ENCODE measurements at places on chromosomes 7 and 10. TPM values are rescaled to one million over a fixed set of nuclear protein-coding genes. Genes with fewer than 3 reads are reported as not detected.

The HOXA13 gene
- not detected for total RNA-seq

The DPYSL4 gene
- total RNA-seq: 17.9 TPM

The CALN1 gene
- total RNA-seq: not detected

- DNase-seq: no peak
- H3K27ac ChIP-seq: no peak overlapping the region
- peaks cover 52% of the 10 kb centered on the region for H3K36me3 ChIP-seq
- no peaks in the 10 kb centered on the region for H3K27me3 ChIP-seq
Measured at GRCh38 chr10:109886037-109886780, 37.1 kb downstream of the XPNPEP1 start.

DNA sequence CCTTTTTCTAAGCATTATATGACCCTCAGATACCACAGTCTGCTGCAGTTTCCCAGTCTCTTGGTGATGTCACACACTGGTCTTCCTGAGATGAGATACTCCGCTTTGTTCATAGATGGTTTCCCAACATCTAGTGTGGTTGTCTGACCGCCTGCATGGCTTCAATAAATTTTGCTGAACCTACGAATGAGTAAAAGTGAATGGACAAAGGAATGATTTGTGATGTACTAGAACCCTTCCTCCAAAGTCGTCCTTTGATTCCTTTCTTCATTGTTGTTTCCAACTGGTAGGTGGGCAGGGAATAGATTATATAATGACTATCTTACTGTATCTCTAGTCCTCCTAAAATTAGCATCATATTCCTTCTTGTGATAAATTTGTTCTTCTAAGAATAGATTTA lies 82.5 kb downstream of the SLC35B4 start:
- peaks cover 6% of the 10 kb centered on the region for H3K27me3 ChIP-seq
- no peak overlapping the region for H3K4me3 ChIP-seq
- H3K27ac ChIP-seq: no peak overlapping the region

DNA sequence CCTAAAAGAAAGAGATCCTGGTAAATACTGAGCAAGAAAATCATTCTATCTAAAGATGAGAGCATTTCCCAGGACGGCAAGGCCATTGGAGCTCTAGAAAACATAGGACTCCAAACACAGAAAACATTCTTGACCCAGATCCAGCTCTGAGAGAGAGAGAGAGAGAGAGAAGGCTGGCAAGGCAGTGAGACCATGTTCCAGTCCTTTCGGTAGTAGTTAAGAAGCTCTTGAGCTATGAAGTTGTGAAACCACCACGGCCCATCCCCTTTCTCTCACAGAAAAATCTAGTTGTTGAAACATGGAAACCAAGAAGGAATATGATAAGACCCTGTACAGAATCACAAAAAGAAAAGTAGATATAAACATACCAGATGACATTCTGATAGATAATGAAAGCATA lies 212.4 kb upstream of the NPSR1 start:
- no peaks in the 10 kb centered on the region for H3K36me3 ChIP-seq
- no peak for DNase-seq
- no peaks in the 10 kb centered on the region for H3K27me3 ChIP-seq
- no peak overlapping the region for H3K4me3 ChIP-seq
- no peaks in the 10 kb centered on the region for H3K4me1 ChIP-seq

GRCh38 chr10:66102756-66103155 lies 823.1 kb upstream of the LRRTM3 start:
- H3K27ac ChIP-seq: no peak overlapping the region
- H3K4me1 ChIP-seq: no peaks in the 10 kb centered on the region
- no peaks in the 10 kb centered on the region for H3K36me3 ChIP-seq
- H3K4me3 ChIP-seq: no peak overlapping the region
- no peaks in the 10 kb centered on the region for H3K27me3 ChIP-seq

DNA sequence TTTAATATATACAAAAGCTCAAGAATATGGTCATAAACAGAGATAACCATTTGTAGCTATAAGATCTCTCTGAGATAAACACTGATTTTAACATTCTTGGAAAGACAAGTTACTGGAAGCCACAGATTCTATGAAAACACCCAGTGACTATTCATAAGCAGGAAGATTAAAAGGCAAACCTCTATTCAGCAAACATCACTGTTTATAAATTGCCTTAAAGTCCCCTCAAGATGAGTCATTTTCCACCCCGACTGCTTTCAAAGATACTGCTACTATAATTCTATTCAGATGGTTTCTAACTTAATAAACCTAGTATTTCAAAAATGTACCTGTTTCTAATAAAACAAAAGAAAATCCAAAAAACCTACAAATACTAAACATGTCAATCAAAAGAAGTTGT lies 21.0 kb downstream of the TM9SF3 start:
- no peak overlapping the region for H3K4me3 ChIP-seq
- no peak for DNase-seq
- no peaks in the 10 kb centered on the region for H3K27me3 ChIP-seq
- H3K4me1 ChIP-seq: peaks cover 31% of the 10 kb centered on the region
- no peak overlapping the region for H3K27ac ChIP-seq

DNA sequence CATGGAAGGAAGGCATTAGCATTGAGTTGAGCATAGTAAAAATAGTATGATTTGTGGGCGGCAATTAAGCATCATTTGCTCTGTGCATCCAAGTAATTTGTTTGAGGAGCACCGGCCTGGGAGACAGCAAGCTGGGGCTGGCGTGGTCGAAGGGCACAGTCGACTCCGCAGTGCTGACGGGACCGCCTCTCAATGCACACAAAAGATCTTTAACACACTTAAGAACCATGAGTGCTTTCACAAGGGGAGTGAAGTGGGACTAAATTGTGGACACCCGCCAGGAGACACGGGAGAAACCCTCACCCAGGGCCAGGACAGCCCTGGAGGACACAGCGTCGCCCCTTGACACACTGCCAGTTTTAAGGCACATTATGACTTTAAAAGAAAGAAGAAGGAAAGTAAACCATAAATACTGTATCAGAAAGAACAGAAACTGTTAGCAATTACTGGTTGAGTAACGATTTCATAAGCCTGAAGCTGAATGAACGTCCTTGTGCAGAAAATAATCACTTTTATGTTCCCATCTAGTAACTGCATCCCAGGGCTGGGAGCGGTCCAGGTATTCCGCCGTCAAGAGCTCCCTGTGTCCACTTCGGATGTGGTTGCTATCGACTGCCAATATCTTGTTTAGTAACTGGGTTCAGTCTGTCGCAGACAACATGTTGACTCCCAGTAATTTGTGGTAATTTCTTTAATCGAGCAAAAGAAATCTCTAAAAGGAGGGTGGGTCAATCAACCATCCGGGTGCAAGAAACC lies 102.1 kb downstream of the EBF3 start:
- no peaks in the 10 kb centered on the region for H3K27me3 ChIP-seq
- H3K27ac ChIP-seq: no peak overlapping the region
- H3K4me1 ChIP-seq: no peaks in the 10 kb centered on the region
- no peak overlapping the region for H3K4me3 ChIP-seq
- no peak for DNase-seq

DNA sequence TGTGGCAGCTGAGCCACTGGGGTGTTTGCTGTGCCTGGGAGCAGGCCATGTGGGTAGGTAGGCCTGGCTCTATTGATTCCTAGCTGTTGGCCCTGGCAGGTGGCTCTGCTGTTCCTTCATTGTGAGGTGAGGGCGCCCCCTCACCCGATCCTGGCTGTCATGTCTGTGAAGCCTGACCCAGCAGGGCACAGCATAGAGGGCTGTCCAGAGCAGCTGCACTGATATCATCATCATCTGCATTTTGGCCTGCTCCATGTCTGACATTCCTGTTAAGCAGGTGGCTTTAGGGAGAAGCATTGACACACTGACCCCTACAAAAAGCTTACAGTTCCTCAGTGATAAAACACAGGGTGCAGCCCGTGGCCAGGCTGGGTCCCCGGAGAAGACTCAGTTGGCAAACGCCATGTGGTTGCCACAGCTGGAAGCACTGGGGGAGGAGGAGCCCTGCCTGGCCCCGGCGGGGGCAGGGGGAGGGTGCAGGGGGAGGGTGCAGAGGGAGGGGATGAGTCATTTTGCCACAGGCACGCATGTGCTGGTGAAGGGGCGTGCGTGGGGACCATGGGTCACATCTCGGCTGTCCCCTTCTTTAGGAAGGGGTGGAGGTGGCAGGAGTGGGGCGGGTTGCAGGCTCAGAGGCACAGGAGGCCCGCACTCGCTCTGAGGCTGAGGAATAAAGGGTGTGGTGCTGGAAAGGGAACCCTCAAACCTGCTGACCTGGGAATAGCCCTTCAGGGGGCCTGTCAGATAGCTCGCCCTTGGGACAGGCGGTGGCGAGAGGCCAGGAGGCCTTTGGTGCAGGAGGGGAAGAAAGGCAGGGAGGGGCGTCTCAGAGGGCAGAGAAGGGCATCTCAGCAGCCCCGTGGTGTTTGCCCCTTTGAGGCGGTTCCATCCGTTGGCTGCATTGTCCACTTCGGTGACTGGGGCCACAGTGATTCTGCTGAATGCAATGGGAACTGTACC lies 31.6 kb downstream of the IKZF1 start:
- H3K27ac ChIP-seq: no peak overlapping the region
- no peak overlapping the region for H3K4me3 ChIP-seq
- H3K27me3 ChIP-seq: no peaks in the 10 kb centered on the region
- H3K4me1 ChIP-seq: peaks cover 62% of the 10 kb centered on the region
- H3K36me3 ChIP-seq: peaks cover 54% of the 10 kb centered on the region

DNA sequence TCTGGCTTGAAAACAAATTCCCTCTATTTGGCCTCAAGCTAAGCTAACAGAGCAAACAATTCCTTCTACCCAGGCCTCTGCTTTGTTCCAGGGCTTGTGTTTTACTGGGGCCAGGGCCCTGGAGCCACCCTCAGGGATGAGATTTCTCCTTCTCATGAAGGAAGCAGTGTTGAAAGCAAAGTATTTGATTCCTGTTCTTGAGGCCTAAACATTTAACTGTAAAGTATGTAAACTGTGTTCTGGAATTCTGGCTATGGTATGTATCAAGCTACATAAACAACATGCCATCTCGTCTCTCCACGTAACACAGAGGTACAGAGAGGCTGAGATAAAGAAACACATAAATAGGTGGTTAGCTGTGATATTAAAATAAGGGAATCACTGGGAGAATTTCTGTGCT lies 81.8 kb downstream of the HERPUD2 start:
- no peak for DNase-seq
- H3K36me3 ChIP-seq: no peaks in the 10 kb centered on the region
- H3K4me1 ChIP-seq: no peaks in the 10 kb centered on the region
- no peaks in the 10 kb centered on the region for H3K27me3 ChIP-seq
- no peak overlapping the region for H3K27ac ChIP-seq
- H3K4me3 ChIP-seq: no peak overlapping the region

DNA sequence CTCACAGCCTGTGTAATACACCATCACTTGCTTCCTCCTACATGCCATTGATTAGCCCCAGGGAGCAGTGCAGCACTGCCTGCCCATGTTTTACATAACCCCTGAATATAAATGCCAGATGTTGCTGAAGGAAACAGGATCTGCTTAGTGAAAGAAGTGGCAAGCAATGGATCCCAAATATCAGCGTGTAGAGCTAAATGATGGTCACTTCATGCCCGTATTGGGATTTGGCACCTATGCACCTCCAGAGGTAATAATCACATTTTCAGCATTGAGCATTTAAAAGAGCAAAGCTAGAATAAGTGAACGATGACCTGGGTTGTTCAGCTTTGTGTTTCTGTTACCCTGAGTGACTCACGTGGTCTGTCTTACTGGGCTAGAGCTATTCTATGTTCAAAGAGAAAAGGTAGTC lies at the start of gene AKR1C4:
Gene AKR1C4, plus strand, starts transcription at position 136 of the 412 bp plus-strand sequence. Its CDS starts 31 bp downstream, at position 167.
- no peaks in the 10 kb centered on the region for H3K27me3 ChIP-seq
- no peak within 1 kb of the TSS for H3K27ac ChIP-seq
- no peaks in the 10 kb centered on the region for H3K4me1 ChIP-seq
- H3K36me3 ChIP-seq: no peaks in the 10 kb centered on the region
- H3K4me3 ChIP-seq: no peak within 1 kb of the TSS
- DNase-seq: no peak

- peaks cover 30% of the 10 kb centered on the region for H3K4me1 ChIP-seq
- peak overlapping the region; percentile 66 for H3K27ac ChIP-seq
- H3K27me3 ChIP-seq: peaks cover 2% of the 10 kb centered on the region
Measured at GRCh38 chr10:110455446-110455845, 42.3 kb upstream of the DUSP5 start.

DNA sequence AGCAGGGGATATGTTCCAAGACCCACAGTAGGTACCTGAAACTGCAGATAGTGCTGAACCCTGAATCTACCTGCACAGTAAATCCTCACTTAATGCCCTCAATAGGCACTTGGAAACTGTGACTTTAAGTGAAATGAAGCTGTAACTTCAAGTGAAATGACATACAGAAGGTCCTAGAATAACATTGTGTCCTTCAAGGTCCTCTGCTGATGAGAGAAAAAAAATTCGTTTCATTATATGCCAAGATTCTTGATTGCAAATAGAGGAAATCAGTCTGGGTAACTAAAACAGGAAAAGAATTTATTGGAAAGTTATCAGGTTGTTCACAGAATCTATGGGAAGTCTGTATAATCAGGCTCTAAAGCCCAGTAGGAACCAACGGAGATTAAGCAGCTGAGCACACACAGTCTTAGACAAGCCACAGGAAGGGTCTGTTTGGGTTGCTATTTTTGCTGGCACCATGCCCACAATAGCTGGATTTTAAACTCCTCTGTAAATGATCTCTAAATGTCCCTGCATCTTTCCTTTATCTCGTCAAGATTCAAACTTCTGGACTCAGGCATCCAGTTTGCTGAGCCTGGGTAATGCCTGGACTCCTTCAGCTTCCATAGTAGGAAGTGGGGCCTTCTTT lies 57.5 kb downstream of the EXOC4 start:
- H3K4me1 ChIP-seq: peaks cover 6% of the 10 kb centered on the region
- DNase-seq: no peak
- no peak overlapping the region for H3K27ac ChIP-seq

DNA sequence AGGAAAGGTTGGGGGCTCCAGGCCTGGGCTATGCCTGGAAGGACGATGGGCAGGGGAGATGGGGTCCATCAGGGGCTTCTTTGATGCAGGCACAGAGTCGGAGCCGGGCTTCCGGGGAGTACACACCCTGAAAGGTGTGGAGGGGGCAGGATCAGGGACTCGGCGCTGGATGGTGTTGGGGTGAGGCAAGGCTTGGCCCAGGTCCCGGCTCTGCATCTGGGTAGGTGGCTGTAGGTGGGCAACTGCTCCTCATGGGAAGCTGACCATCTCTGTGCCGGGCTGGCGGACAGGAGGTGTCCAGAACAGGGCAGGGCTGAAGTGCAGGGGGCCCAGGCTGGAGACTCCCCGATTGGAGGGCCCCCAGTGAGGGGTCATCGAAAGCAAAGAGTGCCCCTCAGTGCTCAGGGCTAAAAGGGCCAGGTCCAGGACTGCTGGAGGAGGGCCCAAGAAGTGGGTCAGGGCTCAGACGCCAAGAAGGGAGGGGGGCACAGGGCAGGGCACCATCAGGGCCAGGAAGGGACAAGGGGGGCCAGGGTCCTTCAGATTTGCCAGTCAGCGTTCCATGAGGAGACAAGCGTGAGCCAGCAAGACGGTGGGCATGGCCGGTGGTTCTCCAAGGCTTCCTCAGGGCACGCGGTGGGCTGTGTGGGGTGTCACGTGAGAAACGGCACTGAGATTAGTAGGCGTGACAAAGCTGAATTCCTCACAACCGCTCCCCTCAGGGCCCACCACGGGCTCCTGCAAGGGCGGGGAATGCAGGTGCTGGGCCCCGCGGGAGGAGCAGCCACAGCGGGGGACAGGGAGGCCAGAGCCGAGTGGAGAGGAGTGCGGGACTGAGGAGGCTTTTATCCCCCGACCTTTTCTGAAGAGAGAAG lies 97.0 kb downstream of the BMS1 start:
- no peak for DNase-seq
- H3K4me1 ChIP-seq: no peaks in the 10 kb centered on the region
- no peak overlapping the region for H3K4me3 ChIP-seq
- no peaks in the 10 kb centered on the region for H3K36me3 ChIP-seq

All from activated T-helper 2 cell treated with anti-CD3 and anti-CD28 coated beads, Interferon-gamma antibody, Interleukin-2, Interleukin-4, amounts not matched to agents 10 μg/mL and 5 μg/mL and 100 μg/mL, durations not matched to agents 14 hours and 24 hours and 36 hours (primary cell).